ENCODE measurements at places on chromosomes 16 and 17.
A peak's percentile ranks its signal among the peaks of the same experiment; 100 is the strongest.

GRCh38 chr17:67671493-67671892 lies 46.2 kb upstream of the NOL11 start:
- DNase-seq, result no peak

DNA sequence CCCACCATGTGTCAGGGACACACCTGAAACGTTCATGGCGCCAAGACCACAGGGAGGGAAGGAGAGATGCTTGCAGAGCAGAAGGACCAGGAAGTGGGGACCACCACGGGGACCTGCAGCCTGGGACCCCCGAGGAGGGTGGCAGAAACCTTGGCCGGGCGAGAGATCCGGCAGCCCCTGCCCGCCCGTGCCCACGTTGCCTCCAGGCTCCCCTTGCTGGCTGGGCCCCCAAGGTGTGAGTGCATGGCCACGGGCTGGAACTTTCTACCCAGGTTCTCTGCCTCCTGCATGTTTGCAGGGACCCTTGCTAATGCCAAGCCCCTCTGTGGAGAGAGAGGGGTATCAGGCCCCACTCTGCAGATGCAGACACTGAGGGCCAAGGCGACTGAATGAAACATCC lies 50.4 kb downstream of the USP22 start:
- DNase-seq, result no peak

DNA sequence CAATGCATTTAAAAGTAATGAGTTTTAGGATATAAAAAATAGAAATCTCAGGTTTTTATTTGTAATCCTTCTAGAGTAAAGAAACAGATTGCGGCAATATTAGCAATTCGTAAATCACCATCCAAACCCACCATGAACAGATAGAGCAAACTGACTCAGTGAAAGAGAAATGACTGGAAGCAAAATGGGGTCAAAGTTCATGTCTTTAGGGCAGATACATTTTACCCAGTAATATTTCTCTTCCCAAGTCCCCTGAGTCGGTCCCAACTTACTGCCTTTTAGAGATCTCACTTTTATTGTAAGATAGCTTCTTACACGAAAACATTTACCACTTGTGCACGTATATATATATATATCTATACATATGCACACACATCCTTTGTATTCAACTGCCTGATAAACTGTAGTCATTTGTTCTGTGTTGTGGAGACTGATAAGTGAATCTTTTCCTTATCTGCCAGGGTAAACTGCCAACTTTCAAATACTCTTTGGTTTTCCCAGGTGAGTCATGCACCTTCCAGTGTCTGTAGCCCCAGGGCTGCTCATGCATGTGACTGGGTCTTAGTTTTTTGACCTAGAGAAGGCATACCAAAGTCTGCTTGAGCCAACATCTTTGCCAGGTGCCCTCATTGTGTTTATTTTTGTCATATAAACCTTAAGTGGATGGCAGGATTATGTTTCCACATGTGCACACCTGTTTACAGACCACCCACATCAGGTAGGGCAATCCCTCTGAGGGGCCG lies 7.8 kb upstream of the IRF8 start:
- peak; percentile 48 for DNase-seq

- DNase-seq, result no peak
Observed at GRCh38 chr16:3907586-3907985, 27.1 kb upstream of the CREBBP start.

- DNase-seq, result no peak
Observed at GRCh38 chr17:10836966-10837590, 809 bp downstream of the PIRT start.

DNA sequence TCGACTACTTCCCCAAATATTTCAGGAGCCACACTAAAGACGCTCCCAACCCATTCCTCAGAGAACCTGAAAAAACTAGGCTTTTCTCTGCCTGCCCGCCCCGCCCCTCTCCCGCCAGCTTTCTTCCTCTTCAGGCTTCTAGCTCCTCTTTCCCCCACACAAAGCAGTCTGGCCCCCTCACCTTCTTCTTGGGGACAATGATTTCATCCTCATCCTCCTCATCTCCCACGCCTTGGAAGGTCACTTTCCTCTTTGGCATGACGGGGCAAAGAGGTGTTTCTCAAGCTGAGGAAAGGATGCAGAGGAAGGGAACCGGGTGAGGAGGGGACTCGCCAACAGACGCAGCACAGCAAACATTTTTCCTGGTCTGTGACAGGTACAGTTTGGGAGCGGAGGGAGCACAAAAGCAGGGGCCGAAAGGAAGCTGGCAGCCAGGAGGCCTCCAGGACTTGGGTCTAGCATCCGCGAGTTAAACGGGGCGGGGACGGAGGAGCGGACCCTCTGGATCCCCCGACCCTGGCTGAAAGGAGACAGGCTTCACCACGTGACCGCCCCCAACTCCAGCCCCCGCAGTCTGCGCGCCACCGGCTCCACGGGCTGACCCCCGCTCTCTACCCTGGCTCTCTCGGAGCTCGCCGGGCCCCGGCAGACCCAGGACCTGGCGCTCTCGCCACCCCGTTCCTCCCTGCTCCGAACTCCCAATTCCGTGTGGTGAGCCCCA lies 525 bp downstream of the CD2BP2 start:
- DNase-seq, result no peak

DNA sequence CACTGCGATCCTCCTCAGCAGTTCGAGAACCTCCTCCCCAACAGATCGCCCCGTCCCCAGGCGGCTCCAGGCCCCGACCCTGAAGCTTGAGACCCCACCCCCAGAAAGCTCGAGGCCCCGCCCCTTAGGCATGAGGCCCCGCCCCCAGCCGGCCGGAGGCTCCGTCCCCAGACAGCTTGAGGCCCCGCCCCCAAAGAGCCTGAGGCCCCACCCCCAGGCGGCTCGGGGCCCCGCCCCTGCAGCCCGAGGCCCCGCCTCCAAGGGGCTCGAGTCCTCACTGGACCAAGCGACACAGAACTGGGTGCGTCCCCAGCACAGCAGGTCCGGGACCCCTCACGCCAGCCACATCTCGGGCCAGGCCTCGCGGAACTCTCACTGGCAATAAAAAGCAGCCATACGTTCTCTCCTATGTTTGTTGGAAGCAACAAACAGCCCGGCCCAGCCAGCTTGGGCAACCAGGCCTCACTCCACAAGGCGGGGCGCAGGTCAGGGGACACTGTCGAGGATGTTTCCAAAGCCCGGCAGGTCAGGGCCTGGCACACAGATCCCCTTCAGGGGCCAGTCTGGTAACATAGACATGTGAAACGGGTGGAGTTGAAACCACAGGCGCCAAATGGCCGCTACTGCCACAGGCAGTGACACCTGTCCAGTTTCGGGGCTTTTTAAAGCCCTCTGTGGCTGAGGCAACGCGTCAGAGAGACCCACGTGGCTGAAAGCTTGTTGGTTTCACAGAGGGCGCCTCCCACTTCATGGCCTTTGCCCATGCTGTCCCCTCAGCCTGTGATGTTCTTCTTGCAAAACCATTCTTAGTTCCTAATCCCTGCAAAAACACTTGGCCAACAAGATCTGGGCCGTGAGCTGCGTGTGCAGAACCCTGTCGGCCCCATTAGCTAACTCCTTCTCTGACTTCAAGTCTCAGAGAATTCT lies 224.2 kb downstream of the PARN start:
- DNase-seq, result no peak

- DNase-seq, result peak; percentile 97
Observed at GRCh38 chr17:59842901-59843652, 49.7 kb downstream of the TUBD1 start.

- DNase-seq, result no peak
Observed at GRCh38 chr16:85902366-85903155, 3.6 kb downstream of the IRF8 start.

DNA sequence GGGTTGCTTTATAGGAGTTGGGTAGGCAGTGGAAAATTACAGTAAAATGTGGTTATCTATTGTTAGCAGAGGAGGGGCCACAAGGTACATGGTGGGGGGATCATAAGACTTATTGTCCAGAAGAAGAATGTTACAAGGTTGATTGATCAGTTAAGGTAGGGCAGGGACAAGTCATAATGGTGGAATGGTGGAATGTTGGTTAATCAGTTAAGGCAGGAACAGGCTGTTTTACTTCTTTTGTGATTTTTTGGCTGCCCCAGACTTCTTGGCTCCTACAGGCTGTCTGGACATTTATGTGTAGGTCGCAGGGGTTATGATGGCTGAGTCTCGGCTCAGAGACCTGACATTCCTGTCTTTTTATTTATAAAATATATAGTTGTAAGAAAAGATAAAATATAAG lies 2277.1 kb downstream of the TP53TG3F start:
- DNase-seq, result no peak

DNA sequence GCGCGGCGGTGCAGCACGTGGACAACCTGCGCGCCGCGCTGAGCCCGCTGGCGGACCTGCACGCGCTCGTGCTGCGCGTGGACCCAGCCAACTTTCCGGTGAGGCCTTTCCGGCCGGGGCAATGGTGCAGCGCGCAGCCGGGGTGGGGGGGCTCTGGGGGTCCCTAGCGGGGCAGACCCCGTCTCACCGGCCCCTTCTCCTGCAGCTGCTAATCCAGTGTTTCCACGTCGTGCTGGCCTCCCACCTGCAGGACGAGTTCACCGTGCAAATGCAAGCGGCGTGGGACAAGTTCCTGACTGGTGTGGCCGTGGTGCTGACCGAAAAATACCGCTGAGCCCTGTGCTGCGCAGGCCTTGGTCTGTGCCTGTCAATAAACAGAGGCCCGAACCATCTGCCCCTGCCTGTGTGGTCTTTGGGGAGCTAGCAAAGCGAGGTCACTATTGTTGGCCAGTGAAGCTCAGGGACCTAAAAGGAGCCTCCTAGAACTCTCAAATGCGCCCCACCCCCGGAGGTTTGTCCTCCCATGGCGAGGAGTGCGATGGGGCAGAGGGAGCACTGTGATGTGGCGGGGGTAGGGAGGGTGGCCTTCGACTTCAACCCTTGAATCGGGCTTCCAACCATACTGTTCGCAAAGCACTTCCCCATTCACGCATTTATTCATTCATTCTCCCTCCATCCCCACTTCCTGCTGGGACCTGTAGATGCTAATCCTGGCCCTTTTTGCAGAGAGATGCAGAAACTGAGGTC lies 770 bp downstream of the HBM start:
- DNase-seq, result no peak

DNA sequence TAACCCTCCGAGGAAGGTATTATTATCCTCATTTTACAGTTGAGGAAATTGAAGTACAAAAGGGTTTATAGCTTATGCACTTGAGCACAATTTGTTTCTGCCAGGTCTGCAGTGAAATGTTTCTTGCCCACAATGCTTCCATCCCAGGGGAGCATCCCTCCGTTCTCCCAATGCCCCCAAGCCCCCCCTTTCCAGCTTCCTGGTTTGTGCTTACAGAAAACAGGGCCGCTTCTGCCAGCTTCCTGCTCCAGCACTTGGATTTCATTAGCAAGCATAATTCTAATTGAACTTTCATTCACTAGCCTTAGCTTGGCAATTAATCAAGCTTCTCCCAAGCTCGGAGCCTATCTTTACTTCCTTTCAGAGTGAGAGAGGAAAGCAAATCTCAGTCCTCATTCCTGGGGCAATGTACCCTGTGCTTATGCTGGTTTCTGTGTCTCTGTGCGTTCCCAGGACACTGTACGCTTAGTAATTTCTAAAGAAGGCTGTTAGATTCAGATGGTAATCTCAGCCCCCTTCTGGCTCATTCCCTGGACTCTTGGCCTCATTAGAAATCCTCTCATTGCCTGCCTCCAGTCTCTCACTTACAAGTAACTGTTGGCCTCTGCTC lies 141.6 kb downstream of the HS3ST2 start:
- DNase-seq, result no peak

DNA sequence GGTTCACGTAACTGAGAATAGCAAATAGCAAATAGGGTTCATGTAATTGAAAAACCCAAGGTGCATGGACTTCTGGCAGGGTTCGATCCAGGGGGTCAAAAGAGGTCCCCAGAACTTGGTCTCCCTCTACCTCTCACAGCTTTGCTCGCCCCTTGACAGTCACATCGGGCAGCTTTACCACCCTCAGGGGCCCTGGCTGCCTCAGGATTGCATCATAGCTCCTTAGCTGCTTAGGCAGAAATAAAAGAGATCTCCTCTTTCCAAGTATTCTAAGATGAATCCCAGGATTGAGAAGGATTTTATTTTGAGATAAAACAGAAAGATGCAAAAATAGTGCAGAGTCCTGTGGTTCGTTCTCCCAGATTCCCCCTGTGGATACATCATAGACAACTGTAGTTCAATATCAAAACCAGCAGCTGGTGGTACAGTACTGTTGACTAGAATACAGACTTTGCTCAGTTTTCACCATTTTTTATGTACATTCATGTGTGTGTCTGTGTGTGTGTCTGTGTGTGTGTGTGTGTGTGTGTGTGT lies 12.8 kb downstream of the ADGRG3 start:
- no peak for DNase-seq

Measured in astrocyte (in vitro differentiated cells and primary cell).